Endothelial cell (in vitro differentiated cells): ENCODE measurements at places on chromosomes 3 and 15.
A peak's percentile ranks its signal among the peaks of the same experiment; 100 is the strongest.

GRCh38 chr3:123762805-123763204 is 121.3 kb downstream of the MYLK start:
- no peak for DNase-seq

DNA sequence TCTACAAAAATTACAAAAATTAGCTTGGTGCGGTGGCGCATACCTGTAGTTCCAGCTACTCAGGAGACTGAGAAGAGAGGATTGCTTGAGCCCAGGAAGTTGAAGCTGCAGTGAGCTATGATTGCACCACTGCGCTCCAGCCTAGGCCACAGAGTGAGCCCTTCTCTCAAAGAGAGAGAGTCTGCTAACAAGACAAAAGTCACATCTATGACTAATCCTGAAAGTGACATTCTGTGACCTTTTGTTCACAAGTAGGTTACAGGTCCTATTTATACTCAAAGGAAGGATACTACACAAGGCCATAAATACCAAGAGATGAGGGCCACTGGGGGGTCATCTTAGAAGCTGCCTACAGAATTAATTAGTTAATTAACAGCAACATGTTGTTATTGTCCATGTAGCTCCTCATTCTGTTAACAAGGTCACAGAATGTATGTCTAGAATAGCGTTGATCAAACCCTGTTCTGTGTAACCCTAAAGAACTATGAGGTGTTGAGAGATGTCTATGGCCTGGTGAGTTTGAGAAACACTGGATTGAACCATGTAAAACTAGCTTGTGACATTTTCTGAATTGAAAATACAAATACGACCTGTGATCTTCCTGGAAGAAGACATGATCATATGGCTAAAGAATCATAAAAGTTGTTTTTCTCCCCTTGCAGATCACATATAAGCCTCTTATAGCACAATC is 97.0 kb downstream of the SAMMSON start:
- DNase-seq, result no peak

DNA sequence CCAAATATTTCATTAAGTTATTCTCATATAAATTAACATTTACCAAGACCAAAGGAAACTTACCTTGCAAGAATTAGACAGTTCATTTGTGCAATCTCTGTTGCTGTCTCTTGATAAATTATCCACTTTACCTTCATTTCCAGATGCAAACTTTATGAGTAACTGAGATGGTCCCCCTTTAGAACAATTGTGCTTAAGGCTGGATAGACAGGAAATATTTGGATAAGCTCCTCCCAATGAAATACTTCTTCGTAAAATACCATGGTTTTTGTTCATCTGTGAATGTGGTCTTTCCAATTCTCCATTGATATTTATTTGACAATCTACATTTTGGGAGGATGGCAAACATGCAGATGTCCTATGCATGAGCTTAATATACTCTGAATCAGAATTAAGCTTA is 78.2 kb downstream of the NEDD4 start:
- no peak for DNase-seq

DNA sequence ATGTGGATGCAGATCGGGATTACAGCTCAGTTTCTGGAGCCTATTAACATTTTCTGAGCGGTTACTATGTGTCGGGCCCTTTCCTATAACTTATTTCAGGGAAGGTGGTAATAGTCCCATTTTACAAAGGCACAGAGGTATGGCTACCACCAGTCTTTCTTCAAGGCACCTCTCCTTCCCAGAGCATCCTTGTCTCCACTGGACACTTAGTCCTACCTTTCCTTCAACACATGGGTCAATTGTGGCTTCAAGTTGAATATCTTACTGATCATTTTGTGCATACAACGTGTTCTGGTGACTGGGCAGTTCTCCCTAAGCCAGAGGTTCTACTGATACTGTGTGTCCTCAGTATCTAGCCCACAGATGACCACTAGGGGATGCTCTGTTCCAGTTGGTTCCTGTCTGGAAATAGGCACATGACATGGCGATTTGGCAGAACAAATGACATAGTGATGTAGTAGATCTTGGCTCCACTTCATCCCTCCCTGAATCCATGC is 60.7 kb upstream of the CMTM8 start:
- DNase-seq, result peak; percentile 76

GRCh38 chr15:68642491-68642845 is 63.7 kb downstream of the CORO2B start:
- no peak for DNase-seq

DNA sequence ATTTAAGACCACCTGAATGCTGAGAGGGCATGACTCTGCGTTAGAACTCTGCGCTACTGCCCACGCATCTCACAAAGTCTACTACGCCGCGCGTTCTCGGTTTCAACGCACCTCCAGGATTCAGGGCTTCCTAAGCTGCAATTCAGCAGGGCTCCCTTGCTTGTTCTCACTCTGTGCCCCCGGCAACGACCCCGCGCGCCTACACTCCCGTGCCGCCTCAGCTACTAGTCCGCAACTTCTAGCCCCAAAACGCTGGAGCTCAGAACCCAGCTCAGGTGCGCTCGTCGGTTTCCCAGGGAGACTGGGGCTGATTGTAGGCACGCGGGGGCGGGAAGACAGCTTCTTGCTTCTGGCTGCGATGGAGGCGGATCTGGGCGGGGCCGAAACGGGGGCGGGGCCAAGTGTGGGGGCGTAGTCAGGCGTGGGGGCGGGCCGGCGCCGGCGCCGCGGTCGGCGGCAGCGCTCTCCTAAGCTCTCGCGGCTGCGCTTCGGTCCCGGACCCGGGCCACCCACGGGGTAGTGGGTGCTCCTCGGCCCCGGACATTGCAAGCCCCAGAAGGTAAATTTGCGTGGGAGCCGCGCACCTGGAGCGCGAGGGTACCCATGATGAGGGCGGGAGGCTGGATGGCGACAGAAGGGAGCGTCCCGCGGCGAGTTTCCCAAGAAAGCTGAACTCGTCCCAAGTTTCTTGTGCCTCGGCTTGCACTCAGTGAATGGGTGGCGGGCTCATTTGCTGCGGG is at the start of gene ARHGEF26:
Gene ARHGEF26 (plus strand): TSS at position 430 of the 740 bp plus-strand sequence. CDS start 603 bp downstream, outside the sequence.
- peak; percentile 86 for DNase-seq

DNA sequence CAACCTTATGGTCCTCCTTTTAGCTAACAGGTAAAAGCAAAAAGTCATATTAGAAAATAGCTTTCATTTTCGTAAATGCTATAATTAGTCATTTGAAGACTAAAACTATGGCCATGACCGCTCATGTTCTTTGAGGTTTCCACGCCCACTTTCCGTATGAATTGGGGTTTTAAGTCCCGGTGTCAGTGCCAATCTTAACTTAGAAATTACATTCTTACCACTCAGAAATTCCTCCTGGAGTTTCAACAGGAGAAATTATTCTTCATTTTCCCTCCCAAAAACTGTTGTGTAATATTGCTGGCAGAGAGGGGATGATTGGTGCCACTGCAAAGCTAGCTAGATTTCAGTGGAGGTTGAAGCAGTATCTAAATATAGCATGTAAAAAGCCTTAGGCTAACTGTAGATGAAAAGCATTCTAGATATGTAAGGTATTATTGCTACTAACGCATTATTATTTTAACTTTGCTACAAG is 71.0 kb upstream of the MDFIC2 start:
- DNase-seq, result no peak

- DNase-seq, result no peak
Measured at GRCh38 chr3:5489536-5489935, 302.0 kb downstream of the EDEM1 start.

- DNase-seq, result no peak
Measured at GRCh38 chr3:141391298-141391990, 23.1 kb downstream of the ZBTB38 start.

DNA sequence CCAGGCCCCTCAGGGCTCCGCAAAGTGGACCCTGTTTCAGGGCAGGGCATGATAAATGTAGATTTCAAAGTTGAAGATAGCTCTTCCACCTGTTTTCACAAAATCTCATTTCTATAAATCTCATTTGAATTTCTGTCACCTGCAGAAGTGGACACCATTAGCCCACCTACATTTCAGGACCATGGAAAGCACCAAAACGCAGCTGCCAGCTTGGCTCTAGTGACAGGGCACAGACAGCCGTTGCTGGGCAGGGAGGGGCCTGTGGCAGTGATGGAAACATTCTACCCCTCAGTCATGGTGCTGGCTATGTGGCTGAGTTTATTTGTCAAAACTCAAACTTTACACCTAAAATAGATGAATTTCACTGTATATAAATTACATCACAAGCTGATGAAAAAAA is 40.4 kb downstream of the PRR23E start:
- DNase-seq, result peak; percentile 26

DNA sequence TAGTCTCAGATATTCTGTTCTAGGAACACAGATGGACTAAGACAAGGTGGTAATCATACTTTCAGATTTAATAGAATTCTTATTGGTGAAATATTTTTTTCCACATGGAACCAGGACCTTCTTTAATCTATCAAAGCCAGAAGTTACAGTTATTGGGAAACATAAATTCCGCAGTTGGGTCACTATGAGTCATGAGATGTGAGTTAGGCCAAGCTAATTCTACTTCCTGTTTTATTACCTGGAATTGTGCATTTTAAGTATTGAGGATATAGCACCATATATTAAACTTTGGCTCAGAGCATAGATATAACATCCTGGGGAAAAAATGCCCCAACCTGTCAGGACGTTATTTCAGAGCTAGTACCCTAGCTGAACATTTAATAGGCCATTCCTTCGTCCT is 96.4 kb upstream of the P3H2 start:
- no peak for DNase-seq

DNA sequence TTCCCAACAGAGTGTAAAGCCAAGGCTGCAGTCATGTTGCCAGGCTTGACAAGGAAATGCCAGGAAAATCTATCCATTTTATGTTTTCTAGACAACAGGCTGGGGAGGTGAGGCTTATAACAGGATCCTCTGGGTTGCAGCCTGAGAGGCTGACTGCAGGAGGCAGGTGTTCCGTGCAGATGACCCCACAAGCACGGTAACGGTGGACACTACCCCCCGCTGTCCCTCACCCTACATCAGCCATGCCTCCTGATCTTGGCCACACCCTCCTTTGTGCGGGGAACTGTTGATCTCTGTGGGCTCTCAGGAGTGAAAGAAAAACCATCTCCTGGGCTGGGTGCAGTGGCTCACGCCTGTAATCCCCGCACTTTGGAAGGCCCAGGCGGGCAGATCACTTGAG is 68.0 kb upstream of the ADPGK start:
- DNase-seq, result no peak

DNA sequence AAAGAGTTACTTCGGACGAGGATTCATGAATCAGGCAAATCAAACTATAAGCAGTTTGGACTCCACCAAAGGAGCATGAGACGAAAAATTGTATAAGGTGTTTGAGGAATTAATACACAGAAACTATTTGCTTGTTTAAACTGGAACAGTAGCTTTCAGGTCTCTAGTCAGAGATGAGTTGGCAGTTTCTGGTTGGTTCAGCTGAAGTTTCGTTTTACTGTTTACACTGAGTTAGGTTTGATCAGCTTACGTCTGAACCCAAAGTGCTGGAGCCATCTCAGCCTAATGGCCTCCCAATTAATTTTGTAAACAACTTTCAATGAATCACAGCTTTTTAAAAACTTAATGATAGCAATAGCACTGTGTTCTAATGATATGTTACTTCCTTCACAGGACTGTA is 703.7 kb downstream of the NLGN1 start:
- DNase-seq, result no peak

- DNase-seq, result no peak
Measured at GRCh38 chr15:96038131-96038530, 292.4 kb upstream of the NR2F2 start.

GRCh38 chr3:7897655-7898054 is 604.0 kb upstream of the LMCD1 start:
- DNase-seq, result no peak

- DNase-seq, result no peak
Measured at GRCh38 chr3:105927741-105928140, 58.9 kb upstream of the CBLB start.

DNA sequence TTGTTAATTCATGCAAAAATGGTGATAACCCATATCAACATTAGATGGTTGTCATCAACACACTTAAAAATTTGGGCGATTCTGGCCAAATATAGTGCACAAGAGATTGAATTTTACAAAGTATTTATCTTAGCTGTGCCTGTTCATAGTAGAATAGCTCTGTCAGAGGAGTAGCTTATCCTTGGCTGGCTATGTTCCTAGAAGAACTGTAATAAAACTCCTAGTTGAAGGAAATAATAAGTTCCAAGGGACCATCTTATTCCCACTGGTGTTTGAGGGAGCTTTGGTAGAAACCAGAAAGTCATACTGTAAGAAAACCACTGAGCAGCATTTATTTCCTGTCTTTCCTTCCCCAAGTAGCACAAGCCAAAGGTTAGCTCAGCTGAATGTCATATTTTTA is 201.8 kb downstream of the GRM7 start:
- DNase-seq, result no peak

- no peak for DNase-seq
Measured at GRCh38 chr15:63276342-63277037, 915 bp upstream of the APH1B start.

GRCh38 chr15:48868536-48868935 is 9.4 kb upstream of the EID1 start:
- DNase-seq, result no peak

GRCh38 chr3:88542916-88543315 is 393.2 kb downstream of the C3orf38 start:
- DNase-seq, result no peak

- no peak for DNase-seq
Measured at GRCh38 chr3:123289391-123290106, 87.8 kb downstream of the SEC22A start.

- no peak for DNase-seq
Measured at GRCh38 chr3:16329826-16330129, 64.8 kb downstream of the OXNAD1 start.

- DNase-seq, result no peak
Measured at GRCh38 chr15:84111575-84111974, 124.0 kb upstream of the GOLGA6L4 start.

GRCh38 chr15:52109559-52110451 is 2.8 kb downstream of the BCL2L10 start:
- DNase-seq, result no peak

DNA sequence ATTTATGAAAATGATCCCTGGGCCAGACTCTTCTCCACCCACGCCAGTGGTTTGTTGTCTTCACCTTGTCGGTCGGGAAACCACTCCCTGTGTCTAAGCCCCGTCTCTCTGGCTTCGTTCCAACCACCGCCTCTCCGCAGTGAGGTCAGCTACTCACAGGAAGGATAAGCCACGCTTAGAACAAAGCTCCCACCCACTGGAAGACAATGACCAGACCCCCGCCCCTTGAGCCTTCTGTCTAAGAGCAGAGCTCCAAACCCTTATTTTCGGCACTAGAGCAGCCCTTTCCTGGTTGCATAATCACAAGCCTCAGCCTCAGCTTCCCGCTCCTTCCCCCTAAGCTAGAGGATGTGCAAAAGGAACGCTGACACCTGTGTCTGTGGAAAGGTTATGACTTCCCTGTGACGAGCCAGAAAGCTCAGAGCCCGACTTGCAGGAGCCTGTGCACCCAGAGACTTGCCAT is 114.9 kb upstream of the MEF2A start:
- DNase-seq, result no peak

- DNase-seq, result no peak
Measured at GRCh38 chr3:71380096-71380495, 203.4 kb downstream of the FOXP1 start.

- DNase-seq, result no peak
Measured at GRCh38 chr3:104347291-104347690, 1019.4 kb upstream of the ALCAM start.

DNA sequence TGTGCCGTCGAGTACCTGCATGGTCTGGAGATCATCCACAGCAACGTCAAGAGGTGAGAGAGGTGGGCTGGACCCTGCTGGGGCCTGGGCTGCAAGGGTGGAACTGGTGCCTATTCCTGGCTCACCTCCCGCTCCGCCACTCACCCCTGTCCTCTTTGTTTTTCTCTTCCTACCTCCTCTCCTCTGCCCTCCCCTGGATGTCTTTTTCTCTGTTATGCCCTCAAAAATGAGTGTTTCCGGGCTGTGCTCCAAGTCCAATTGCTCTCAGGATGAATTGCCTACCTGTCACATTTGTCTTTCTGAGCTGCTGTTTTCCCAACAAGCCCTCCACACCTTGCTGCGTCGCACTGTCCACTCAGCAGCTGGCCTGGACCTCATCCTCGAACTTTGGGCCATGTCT is 28.5 kb upstream of the TATDN2 start:
- no peak for DNase-seq
